ENCODE measurements at places on chromosomes 6 and 20.

DNA sequence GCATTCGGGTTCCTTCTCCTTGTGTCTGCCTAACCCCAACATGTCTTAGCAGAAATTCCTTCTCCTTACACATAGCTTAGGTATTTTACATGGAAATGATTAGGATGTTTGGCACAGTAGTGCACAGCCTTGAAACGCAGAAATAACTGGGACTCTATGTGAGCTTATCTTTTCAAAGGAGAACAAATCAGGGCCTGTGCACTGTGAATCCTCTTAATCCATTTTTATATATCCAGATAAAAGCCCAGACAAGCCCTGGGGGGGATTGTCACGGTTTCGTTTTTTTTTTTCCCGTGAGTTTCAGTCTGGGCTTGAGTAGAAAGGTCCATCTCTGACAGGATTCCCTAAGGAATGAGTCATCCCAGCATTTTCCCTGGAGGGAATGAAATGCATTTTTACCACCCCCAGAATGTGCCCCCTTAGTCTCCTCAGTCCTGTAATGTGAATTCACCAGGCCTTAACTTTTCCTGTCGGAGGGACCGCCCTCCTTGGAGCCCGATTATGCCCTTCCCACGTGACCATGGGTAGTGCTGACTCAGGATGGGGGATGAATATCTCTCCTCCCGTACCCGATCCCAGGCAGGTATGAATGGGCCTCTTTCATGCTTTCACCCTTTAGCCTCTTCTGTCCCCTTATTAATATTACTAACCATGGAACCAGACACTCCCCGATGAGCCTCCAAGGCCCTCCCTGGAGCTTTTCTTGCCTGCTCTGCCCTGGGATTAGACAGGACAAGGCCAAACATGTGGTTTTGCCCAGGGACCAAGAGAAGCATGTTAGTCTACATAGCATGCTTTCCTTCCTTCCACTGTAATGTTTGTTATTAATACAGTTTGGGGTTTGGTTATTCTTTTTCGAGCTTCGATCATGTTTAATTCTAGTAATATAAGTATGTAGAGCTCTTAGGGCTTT lies 23.9 kb upstream of the NAA20 start:
- DNase-seq = no peak

- DNase-seq = no peak
These were observed at the start of gene CASS4 for GRCh38 chr20:56411759-56412472. Gene CASS4, plus strand, starts transcription at chr20:56412260. Its CDS starts 199 bp downstream, at chr20:56412459.

GRCh38 chr20:7159903-7160302 lies 392.4 kb downstream of the BMP2 start:
- no peak for DNase-seq

- no peak for DNase-seq
These were observed 23.6 kb downstream of the HMGN4 start for GRCh38 chr6:26561533-26562466.

GRCh38 chr6:30483677-30484279 lies 5.5 kb upstream of the HLA-E start:
- no peak for DNase-seq

DNA sequence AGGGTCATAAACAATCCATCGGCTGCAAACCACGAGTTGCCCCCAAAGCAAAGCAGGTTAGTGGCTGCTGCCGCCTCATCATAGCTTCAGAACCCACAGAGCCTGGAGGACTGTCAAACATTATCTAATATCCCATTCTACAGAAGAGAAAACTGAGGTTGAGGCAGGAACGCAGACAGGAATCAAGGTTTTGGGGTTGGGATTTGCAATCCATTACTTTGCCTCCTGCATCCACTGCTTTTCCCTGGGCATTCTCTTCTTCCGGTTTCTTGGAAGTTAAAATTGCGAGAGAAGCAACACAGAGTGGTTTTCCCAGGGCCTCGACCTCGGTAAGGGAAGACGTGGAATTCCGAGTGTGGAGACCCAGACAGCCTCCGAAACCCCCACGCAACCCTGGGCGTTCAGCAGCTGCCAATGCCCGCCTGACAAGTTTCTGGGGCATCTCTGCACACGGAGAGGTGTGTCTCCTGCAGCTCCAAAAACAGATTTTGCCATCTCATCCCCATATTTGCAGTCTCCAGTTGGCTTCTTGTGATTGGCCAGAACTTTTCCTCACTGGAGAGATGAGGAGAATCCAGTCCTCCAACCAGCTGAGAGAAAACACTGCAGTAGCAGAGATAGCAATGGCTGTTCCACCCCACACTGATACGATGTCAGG lies 45.5 kb upstream of the SNAP25 start:
- no peak for DNase-seq

GRCh38 chr6:161411265-161411944 lies 137.5 kb upstream of the AGPAT4 start:
- no peak for DNase-seq

All from stimulated activated CD4-positive, alpha-beta T cell treated with anti-CD3 and anti-CD28 coated beads, Interleukin-15, amount 100 ng/mL, for 48 hours (primary cell).